ENCODE measurements at places on chromosomes 5 and 9.

DNA sequence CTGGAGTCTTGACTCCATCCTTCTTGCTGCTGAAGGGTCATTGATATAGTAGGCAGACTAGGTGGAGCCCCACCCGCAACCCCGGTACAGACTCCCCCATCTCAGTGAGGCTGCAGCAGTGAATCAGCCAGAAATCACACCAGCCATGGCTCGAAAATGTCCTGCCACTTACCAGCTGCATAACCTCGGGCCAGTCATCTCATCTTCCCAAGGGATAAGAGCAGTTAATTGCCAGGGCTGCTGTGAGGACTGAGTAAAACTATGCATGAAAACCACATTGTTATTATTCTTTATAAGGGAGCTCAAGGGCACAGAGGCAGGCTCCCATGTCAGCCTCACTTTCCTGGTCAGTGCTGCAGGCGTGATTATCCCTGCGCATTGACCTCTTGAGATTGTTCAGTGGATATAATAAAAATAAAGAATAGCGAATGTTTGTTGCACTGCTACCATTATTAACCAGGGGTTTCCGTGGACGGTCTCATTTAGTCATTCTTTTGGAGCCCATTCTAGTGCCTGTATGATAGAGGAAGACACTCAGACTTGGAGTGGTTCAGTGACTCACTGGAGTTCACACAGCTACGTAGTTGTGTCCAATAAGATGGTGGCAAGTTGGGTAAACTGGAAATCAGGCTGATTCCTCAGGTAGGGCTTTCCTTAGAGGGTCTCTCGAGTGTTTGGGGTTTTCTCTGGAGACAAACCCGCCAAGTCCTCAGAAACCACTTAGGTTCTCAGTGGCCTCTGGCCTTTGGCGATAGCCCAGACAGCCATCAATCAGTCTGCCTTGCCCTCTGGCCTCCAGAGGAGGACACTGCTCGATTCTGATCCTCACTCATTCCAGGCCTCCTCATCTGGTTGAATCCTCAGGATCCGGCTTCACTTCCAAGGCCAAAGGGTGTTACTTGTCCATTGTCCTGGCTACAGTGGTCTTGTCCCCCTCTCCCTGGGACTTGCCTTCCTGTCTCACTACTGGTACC lies 39.9 kb downstream of the COL15A1 start:
- no peak for DNase-seq

DNA sequence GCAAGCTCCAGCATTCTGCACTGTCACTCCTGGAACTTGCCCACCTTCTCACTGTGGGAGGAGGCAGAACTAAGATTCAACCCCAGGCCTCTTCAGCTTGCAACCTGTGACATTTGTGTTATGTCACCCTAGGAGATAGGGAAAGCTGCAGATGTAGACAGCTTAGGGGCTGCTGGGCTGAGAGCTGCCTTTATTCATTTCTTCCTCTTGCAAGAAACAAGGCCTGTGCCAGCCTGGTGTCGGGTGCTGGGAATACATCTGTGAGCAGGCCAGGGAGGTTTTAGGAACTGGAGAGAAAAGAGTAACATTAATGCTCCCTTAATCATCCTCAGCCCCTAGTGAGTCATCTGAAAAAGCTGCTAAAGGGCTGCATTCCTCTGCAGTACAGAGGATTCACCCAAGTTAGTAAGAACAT lies 101.8 kb downstream of the FGF18 start:
- DNase-seq: no peak

- peak; percentile 26 for DNase-seq
Observed at GRCh38 chr9:38160613-38161215, 91.7 kb upstream of the SHB start.

- no peak for DNase-seq
Observed at GRCh38 chr5:140262839-140263238, 40.1 kb downstream of the PFDN1 start.

DNA sequence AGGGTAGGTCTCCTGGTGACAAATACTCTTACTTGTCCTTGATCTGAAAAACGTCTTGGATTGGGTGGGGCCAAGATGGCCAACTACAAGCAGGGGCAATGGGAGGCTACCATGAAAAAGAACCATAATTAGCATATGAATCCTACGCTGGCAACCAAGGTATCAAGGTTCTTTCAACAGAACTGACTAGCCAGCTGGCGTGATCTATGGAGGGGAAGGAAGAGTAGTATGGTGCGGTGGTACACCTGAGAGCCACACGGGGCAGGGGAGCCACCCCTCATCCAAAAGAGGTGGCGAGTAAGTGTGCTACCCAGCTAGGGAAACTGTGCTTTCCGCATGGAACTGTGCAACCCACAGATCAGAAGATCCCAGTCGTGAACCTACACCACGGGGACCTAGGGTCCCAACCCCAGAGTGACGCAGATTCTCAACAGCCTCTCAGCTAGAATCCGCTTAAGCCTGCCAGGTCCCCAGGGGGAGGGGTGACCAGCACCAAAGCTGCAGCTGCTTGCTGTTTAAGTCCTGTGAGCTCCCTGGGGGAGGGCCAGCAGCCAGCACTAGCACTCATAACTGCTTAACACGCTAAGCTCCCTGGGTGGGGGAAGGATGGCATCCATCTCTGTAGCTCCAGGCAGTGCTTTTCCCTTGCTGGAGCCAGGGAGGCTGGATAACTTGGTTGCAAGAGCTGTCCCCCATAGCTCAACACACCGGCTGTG lies 334.8 kb downstream of the FBXL17 start:
- DNase-seq: no peak

- DNase-seq: no peak
Observed at GRCh38 chr5:123227216-123227615, 138.2 kb downstream of the PRDM6 start.

DNA sequence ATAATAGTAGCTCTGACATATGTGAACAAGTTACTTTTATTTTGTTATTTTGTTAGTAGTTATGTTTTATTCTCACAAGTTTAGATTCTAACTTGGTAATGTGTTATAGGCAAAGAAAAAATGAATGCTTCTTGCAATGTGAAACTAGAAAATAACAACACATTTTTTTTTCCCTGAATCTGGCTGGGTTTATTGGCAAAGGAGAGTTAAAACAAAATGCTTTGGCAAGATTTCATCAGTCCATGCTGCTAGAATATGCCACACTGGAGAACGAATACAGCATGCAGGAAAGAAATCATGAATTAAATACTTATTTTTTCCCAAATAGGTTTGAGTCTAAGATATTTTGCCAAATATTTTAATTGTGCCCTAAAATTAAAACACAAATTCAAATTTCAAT lies 1048.1 kb upstream of the ACO1 start:
- no peak for DNase-seq

- DNase-seq: no peak
Observed at GRCh38 chr5:8923526-8923925, 622.3 kb downstream of the SEMA5A start.

DNA sequence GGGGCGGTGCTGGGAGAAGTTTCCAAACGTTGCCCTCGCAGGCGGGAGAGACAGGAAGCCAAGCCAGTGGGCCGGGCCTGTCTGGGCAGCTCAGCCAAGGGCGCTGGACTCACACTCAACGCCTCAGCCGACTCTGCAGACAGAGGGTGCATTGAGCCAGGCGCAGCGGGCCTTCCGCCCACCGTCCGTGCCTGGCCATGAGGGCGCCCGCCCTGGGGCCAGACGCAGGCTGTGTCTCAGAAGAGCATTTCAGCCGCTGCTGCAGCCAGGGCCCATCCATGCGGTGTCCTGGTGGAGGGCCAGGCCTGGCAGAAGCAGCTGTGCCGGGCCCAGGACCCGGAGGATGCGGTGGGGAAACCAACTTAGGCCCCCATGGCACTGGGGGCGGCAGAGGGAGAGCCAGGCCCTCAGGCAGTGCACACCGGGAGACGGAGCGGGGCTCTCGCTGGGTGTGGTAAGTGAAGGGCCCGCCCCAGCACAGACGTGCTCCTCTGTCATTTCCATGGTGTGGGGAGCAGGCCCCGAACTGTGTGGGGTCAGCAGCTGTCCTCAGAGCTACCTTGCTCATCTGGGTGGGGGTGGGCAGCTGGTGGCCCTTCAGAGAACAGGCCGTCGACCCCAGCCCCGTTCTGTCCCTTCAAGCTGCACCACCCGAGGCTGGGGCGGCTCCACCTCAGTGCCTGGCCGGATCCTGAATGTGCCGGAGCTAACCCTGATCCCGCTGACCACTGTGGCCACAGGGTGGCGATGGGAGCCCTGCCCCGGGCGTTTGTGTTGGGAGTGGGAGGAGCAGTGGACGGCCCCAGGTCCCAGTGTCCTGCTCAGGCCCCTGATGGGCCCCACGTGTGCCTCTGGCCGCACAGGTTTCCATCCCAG lies 18.0 kb downstream of the DNLZ start:
- no peak for DNase-seq

DNA sequence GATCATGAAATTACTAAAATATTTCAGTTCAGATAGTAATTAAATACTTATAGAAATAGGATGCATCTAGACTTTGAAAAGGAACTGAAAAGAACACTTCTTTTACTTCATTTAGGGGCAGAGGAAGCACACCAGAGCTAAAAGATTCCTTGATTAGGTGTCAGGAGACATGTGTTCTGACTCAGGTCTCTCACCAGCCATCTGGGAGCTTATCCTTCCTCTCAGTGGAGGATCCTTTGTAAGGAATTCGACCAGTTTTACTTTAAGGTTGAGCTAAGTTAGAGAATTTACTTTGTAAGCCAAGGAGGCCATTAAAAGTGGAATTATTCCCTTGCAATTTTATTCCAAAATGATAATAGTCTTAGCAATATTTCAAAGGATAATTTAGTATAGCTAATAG lies 16.7 kb downstream of the VCAN start:
- DNase-seq: no peak

DNA sequence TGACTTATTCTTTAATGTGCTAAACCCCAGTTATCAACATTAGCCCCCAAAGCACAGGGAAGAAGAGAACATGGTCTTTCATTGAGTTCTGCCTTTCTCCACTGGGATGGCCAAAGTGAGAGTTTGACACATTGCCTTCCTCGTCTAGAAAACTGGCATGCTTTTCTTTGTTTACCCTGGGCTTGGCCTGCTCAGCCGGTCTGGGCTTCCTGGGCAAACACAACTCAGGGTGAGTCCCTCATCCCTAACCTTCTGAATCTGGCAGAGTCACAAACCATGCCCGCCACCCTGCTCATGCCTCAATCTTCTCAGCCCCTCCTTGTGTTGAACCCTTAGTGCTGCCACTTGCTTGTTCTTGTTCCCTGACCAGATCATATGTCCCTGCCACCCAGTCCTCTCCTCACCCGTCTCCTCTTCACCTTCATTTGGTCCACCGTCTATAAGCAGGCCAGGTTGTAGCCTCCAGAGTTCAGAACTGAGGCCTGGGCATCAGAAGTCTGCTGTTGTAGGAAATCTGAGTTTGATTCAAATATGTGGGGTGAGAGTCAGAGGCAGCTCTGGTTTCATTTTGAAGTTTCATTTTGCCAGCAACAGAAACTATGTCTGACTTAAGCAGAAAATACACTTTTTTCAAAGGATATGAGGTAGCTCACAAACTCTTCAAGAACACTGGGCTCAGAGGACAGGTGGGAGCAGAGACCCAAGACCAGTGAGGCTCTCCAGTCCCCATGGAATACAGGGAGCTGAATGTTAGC lies 217.6 kb downstream of the NDUFS4 start:
- DNase-seq: no peak

DNA sequence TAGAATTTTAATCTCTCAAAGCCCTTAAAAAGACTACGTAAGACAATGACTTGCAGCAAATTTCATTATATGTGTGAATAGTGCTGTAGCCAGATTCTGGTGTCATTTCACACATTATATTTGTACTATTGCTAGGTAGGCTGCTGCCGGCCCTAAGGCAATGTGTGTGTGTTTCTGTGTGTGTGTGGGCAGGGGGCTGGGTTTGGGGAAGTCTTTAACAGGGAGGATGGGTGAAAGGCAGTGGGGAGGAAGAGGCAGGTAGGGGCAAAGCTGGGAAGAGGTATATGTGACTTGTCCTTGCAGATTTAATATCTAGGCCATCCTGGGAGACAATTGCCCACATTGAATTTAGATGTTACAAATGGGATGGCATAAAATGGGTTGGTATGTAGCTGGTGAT lies 130.8 kb downstream of the MACIR start:
- no peak for DNase-seq

DNA sequence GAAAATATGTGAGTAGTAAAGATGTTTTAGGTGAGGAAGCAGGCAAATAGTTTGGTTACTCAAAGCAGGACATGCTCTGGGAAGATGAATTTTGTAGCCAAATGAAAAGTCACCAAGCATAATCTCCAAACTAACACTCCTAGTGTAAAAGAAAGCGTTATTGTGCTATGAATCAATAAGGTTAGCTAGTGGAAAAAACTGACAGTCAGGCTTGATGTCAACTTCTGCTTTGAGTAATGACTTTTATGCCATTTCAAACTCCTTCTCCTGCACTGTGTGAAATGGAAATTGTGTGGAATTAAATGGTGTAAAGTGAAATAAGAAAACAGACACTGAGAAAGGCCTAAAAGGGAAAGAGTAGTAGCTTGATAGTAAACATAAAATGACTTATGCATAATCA lies 637.2 kb upstream of the DMAC1 start:
- DNase-seq: no peak

DNA sequence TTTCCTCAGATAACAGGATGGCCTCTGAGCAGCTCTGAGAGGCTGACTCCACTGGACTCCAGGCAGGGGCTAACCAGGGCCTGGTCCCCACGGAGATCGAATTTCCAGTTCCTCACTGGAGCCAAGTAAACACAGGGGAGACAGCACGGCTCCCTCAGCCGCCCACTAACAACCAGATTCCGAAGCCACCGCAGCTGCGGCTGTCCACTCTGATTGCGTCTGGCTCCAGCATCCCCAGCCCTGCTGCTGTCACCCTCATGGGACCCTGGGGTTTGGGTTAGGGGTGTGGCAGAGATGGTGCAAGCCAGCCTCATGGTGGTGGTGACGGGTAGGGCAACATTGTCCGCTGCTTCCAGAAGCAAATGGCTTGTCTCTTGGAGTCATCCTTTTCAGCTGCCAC lies 172.6 kb downstream of the RGS3 start:
- no peak for DNase-seq

DNA sequence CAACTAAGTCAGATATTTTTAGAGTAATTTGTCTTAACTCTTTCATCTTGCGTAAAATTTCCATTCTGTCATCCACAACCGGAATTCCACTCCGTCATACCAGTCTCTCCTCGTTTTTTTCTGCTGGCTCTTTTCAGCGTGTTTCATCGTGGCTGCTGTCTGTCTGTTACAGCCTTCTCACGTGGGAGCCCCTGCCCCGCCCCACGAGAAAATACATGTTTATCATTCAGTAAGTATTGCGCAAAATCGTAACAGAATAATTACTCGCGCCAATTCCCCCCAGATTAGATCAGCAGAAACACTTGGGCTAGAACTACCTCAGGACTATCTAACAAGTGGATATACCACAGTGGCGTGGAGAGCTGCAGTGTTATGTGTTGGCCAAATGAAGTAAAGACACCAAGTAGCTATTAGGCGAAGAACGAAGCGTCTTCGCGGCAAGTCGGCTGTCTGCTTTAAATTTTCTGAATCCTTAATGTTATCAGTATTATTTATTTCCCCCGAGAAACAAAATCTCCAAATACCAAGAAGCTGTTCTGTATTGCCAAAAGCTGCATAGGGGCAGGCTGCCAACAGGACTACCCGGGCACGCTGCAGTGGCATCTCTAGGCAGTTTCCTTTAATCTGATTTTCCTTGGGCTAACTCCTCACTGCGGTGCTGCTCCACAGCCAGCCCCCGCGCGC lies 566 bp upstream of the FOCAD start:
- no peak for DNase-seq

Data from right renal pelvis (tissue), 4 donors.